ENCODE measurements at places on chromosomes 6 and 20.

- no peak for DNase-seq
Observed at GRCh38 chr6:3838992-3839867, 9.9 kb upstream of the FAM50B start.

DNA sequence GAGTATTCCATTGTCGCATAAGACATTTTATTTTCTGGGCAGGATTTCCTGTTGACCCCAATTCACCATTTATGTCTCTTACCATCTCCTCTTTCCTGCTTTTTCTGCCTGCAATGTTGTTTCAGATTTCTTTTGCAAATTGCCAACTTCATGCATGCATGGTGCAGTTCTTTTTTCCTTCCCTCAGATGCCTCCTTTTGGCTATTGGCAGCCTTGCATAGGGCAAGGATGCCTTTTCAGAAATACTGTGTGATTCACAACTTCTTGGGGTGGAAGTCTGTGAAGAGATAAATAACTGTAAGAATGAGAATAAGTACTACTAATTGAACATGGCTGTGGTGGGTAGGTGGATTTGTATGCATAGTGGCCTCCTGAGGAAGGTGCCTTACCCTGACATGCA, 116.7 kb downstream of the SOX4 start:
- no peak for DNase-seq

DNA sequence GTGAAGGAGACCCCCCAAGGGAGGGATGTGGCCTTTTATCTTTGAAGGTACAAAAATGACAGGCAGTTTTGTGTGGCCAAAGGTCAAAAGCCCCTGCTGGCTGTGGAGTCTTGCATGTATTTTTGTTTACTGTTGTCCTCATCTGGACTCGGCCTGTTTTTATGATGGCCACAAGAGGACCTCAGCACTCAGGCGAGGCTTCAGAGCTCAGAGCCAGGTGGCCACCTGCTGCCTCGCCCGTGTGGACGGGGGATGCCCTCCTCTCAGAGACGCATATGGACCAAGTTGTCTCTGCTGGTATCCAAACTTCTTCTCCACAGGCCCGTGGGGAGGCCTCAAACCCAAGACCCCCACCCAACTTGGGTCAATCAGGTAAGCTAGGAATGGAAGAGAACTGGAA, 118.2 kb downstream of the DACT2 start:
- DNase-seq = no peak

DNA sequence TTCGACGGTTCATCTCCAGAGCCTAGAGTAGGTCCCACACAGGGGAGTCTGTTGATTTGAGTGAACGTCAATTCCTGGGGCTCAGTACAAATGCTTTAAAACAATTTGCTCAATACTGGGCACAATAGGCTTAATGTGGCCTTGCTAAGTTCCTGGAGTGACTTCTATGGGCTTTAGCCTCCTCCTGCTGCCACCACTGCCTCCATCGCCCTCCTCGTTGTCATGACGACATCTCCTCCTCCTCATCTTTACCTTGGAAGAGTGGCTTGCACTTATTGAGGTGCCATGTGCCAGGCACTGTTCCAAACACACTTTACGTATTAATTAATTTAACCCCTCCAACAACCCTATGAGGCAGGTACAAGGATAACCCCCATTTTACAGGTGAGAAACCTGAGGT, 11.8 kb upstream of the ZMYND8 start:
- DNase-seq = no peak

- DNase-seq = no peak
Observed at GRCh38 chr20:57785720-57786119, 75.9 kb upstream of the PMEPA1 start.

GRCh38 chr6:135423649-135424128, 73.9 kb downstream of the AHI1 start:
- DNase-seq = no peak

DNA sequence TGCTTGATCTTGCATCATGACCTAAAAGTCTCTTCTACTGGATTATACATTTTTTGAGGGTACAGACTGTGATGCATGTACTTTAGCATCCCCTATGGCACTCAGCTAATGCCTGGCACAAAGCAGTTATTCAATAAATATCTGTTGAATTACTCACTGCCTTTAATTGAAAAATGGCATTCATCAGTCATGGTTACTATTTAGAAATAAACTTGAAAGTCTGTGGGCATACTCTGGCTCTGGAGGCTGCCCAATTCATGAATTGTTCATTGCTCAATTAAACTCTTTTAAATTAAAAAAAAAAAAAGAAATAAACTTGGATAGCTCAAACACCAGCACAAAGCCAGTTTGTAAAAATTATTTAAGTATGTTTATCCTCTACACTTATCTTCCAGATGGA, 40.0 kb downstream of the HEBP2 start:
- no peak for DNase-seq

DNA sequence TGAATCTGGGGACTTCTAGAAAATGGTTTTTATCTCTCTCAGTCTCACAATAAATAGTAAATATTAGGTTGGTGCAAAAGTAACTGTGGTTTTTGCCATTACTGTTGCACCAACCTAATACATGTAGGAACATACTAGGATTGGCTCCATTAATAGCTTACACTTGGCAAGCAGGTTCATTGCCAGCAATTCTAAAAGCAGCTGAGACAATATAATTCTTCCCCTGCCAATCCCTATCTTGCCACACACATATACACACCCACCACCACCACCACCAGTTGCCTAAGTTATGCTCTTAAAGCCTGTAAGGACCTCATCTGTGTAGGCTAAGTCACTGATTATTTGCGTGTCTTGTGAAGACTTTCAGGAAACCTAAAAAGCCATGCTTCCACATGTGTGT, 145.1 kb downstream of the KIF16B start:
- no peak for DNase-seq

GRCh38 chr6:164870164-164870563, 439.2 kb downstream of the C6orf118 start:
- DNase-seq = no peak

GRCh38 chr20:11970243-11970836, 52.6 kb downstream of the BTBD3 start:
- no peak for DNase-seq

GRCh38 chr20:5973971-5974370, 23.5 kb downstream of the MCM8 start:
- no peak for DNase-seq

- DNase-seq = no peak
Observed at GRCh38 chr20:30175681-30176080, 1081.8 kb upstream of the DEFB115 start.

- DNase-seq = no peak
Observed at GRCh38 chr6:160270347-160270746, 11.7 kb upstream of the SLC22A2 start.

- DNase-seq = no peak
Observed at GRCh38 chr6:90477366-90477765, 109.5 kb downstream of the MAP3K7 start.

GRCh38 chr6:83978324-83978734, 55.2 kb upstream of the MRAP2 start:
- no peak for DNase-seq

- DNase-seq = peak; percentile 39
Observed at GRCh38 chr20:54221353-54221752, 13.5 kb downstream of the PFDN4 start.

GRCh38 chr20:833121-833449, 430 bp upstream of the FAM110A start:
- no peak for DNase-seq

GRCh38 chr20:50353289-50353961, 156.8 kb upstream of the PTPN1 start:
- no peak for DNase-seq

GRCh38 chr6:168119539-168119938, 40.5 kb upstream of the FRMD1 start:
- no peak for DNase-seq

GRCh38 chr6:55069132-55069781, 105.1 kb upstream of the HCRTR2 start:
- DNase-seq = no peak

GRCh38 chr20:17479063-17479657, 52.0 kb downstream of the BFSP1 start:
- DNase-seq = no peak

GRCh38 chr20:39233755-39234154, 271.6 kb downstream of the DHX35 start:
- DNase-seq = no peak

GRCh38 chr6:42104095-42104803, 38.2 kb downstream of the C6orf132 start:
- DNase-seq = peak; percentile 57

Measured in naive thymus-derived CD4-positive, alpha-beta T cell (primary cell).